CD8-positive, alpha-beta memory T cell (primary cell): ENCODE measurements at places on chromosomes 6 and 20.

GRCh38 chr6:33633084-33633461, 12.0 kb downstream of the ITPR3 start:
- DNase-seq = no peak

GRCh38 chr6:32991972-32992371, 17.4 kb downstream of the HLA-DOA start:
- no peak for DNase-seq

DNA sequence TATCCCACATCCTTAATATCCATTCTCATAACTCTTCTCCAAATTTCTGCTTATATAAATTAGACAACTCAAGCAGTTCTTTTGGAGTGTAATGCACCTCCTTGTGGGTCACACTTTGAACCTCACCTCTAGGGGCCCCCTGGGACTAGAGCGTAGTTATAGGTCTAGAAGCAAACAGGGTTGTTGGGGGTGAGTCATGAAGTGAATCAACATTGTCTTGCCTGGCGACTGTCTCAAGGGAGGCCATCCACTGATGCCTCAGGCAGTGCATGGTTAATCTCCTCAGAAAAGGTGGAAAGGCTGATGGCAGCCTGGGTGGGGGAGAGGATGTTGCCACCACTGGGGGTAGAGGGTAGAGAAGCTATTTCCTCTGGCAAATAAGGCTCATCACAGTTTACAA, 129.1 kb downstream of the TNFRSF21 start:
- DNase-seq = no peak

DNA sequence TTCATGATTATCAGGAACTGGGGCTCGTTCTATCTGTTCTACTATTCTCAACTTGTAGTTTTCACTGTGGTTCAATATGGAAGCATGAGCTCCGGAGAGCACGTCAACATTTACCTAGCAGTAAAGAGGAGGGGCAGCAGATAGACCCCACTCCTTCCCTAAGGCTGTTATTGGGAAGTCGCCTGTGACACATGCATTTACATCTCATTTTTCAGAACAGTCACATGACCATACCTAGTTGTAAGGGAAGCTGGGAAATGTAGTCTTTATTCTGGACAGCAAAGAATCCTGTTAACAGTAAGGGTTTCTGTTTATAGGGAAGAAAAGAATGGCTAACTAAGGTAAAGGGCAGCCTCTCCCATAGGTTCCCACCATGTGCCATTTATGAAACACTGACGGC, 158.3 kb downstream of the ZFP64 start:
- no peak for DNase-seq

GRCh38 chr6:29982097-29982496, 39.8 kb downstream of the HLA-A start:
- DNase-seq = no peak

- DNase-seq = no peak
Measured at GRCh38 chr6:124433387-124434160, 528.7 kb upstream of the RNF217 start.

DNA sequence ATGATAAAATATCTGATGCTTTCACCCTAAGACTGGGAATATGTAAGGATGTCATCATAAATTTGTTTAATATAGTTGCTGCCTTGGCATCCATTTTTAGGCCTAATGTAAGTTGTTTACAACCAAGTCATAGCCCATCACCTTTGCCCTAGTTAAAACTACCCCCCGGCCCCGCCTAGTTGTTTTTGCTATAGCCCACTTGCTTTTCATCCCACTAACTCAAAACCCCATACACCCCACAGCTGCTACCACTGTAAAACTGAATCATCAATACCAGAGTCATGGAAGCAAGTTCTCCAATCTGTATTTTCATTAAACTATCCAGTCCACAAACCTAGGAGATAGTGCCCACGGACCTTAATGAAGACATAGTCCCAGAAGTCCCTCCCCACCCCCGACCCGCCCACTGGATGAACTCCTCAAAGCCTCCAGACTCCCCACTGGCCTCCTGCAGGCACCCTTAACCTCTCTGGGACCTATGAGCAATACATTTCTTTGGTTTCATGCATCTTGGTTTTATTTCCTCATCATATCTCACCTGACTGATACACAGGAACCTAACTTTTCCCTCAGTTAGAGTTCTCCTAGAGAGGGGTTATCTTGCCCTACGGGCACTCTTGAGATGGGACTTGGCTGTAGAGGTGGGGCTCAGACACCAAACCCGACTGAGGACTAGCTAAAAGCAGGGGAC, 12.5 kb upstream of the ZDHHC14 start:
- no peak for DNase-seq

DNA sequence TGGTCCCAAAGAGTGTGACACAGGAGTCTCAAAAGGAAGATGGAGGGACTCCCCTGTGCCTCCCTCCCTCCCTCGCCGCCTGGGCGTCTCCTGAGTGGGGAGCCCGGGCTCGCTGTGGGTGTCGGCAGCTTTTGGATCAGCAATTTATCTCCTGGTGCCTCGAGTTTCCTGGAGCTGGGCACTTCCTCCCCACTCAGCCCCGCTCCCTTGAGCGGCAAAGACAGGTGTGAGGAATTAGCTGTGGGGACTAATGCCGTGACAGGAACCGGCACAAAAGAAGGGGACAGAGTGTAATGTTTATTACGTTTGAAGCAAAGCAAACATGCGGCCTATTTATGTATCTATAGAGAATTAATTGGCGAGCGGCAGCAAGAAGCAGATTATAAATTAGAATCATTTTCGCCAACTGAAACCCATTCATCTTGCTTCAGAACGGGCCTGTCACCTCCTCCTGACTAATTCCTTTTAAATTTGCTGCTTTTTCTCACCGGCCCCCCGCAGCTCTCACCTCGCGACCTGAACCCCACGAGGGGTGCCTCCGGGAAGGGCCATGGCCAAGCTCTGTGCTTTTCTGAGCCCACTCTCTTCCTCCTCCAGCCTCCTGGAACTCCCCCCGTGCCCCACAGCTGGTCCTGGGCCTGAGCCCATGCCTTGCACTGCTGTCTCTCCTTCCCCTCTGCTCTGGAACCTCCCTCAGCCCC, 8.8 kb upstream of the CDH22 start:
- DNase-seq = no peak

GRCh38 chr6:167350275-167350696, 25.4 kb downstream of the TTLL2 start:
- DNase-seq = no peak

GRCh38 chr6:63802606-63803206, 167.1 kb downstream of the PHF3 start:
- DNase-seq = no peak

- DNase-seq = no peak
Measured at GRCh38 chr20:58328836-58329235, 19.3 kb downstream of the RAB22A start.

- no peak for DNase-seq
Measured at GRCh38 chr20:37988306-37988954, 44.8 kb downstream of the TTI1 start.

DNA sequence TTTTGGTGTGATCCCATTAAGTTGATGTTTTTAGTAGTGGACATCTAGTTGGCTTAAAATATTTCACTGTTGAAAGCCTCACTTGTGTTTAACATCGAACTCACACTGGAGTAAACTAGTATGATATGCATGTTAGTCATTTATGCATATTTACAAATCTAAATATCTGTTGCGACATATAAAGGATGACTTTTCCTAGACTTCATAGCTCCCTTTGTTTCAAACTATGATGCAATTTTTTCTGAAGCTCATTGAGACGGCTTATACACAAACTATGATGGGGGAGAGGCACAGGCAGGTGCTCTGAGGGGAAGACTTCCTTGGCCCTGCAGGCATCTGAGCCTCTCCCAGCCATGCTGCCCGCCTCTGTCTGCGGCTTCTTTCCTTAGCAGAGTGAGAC, 11.8 kb upstream of the FOXC1 start:
- DNase-seq = no peak

DNA sequence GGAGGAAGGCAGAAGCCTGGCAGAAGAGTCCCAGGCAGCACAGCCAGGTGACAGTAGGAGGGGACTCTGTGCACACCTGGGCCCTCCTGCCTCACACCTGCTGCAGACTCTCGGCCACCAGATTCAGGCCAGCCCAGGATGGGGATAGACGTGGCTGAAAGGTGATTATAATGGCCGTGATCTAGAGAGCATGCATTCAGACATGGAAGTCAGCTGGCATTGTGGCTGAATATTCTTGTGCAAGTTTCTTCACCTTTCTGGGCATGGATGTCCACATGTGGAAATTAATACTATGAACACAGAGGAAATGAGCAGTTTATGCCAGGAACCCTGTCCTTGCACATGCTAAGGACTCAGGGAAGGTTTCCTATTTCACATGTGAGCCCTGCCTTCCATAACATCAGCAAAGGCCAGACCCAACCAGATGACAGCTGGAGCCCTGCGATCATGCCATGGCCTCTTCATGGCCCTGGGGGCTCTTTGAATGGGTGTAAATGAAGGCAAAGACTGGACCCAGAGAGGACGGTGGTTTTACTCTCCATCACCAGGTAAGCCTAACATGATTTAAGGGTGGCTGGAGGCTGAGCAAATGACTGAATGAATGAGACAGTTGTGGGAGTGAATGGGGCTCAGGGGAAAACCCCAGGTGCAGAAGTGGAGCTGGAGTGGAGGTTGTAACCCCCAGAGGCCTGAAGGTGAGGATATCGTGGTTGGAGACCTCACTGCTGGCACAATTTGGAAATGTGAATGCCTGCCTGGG, 2.7 kb upstream of the RAET1L start:
- DNase-seq = no peak

GRCh38 chr6:75349262-75349984, 64.8 kb upstream of the TMEM30A start:
- no peak for DNase-seq

GRCh38 chr20:51286758-51287157, 255.8 kb downstream of the NFATC2 start:
- no peak for DNase-seq

- DNase-seq = no peak
Measured at GRCh38 chr6:63246581-63246980, 35.3 kb downstream of the FKBP1C start.

DNA sequence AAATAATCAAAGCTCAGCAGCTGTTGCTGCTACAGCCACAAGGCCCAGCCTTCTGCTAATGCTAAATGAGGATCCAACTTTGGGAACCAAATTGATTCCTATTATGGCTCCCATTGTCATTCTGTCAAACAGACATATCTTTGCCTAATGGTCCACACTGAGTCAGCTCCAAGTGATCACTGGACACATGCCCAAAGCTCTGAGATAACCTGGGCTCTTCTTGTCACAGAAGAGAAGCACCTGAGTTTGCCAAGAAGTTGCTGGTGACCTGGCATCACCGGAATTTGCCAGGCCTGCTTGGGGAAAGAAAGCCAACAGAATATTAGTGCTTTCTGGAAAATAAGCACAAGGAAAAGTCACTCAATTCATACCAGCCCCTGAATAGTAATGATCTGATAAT, 5.8 kb downstream of the TNFRSF21 start:
- DNase-seq = no peak

- no peak for DNase-seq
Measured at GRCh38 chr6:90874931-90875330, 288.1 kb upstream of the MAP3K7 start.

GRCh38 chr6:44629636-44630035, 242.1 kb downstream of the CDC5L start:
- no peak for DNase-seq

GRCh38 chr6:134954272-134955000, 4.5 kb upstream of the ALDH8A1 start:
- no peak for DNase-seq

GRCh38 chr6:152716322-152716721, 18.6 kb downstream of the MYCT1 start:
- DNase-seq = no peak

- no peak for DNase-seq
Measured at GRCh38 chr6:17393892-17394631, 667 bp downstream of the CAP2 start.

GRCh38 chr20:18056174-18057100, 1.3 kb downstream of the OVOL2 start:
- no peak for DNase-seq

DNA sequence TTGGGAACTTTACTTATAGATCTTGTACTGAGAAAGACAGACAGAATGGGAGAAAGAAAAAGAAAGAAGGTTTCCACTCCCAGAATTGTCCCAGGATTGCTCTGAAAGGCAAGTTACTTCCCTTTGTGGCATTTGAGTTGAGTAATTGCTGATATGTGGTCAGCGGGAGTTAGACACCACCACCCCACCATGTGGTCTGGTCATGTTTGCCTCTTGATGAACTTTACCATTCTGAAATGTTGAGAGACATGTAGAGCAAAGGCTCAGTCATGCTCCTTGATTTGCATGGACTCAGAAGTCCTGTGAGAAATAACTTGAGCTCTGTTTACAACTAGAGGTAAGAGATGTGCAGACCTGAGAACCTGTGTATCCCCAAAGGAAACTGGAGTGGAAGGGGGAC, 17.1 kb downstream of the TCF21 start:
- DNase-seq = no peak

DNA sequence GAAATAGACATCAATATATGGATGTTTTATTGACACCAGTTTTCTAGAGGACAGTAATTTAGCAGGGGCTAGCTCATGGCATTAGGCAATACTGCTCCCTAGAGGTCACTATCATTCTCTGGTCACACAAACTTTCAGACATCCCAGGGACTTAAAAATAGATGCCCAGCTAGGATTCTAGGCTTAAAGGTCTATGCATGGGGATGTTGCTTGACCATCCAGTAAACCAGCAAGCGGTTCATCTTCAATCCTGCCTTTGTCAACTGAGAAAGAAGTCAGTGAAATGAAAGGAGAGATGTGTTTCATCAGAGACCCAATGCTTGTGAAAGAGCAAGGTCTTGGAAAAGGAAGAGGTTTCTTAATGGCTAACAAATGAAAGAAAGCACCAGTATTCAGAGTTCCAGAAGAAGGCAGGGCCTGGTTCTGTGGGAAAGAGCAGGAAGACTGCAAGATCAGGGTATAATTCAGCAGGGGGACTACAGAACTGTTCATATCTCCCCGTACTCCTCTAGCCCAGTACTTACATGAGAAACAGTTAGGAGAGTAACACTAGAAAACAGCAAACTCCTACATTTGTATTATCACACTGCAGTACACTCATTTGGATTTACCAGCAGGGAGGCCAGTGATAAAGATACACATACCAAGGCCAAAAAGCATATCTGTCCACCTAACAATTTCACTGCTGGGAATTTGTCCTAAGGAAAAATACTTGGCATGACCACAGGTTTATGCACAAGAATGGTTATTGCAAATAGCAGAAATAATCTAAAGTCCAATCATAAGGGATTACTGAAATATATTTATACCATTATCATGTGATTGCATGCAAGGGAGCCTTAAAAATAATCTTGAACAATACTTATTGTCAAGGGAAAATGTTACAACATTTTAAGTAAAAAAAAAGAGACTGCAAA, 151.4 kb upstream of the LAMA2 start:
- no peak for DNase-seq

DNA sequence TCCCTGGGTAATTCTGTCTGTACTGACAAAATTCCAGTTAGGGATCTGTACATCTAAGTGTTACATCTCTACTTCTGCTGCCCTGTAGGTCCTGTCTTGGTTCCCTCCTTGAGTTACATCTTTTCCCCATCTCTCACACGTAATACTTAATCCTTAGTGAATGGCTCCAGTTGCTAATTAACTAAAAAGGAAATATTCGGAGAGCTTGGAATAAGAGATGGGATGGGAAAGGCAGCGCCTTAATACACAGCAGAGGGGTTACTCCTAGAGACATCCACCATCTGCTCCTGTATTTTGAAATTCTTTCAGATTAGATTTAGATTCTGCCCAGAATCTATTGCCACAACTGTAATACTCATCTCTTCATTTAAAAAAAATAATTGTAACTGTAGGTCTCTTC, 384.0 kb downstream of the SAMD5 start:
- DNase-seq = no peak

GRCh38 chr6:28522594-28523240, 3.0 kb upstream of the GPX5 start:
- no peak for DNase-seq
